ENCODE measurements at places on chromosomes 7 and 10. TPM values are rescaled to one million over a fixed set of nuclear protein-coding genes. Genes with fewer than 3 reads are reported as not detected.

CLEC2L gene
- total RNA-seq = not detected

ZNF804B gene
- not detected for total RNA-seq

ASB10 gene
- not detected for total RNA-seq

EN2 gene
- total RNA-seq = not detected

IFIT1 gene
- 0.39 TPM for total RNA-seq

- DNase-seq = no peak
- H3K27me3 ChIP-seq = peaks cover 4% of the 10 kb centered on the region
- H3K4me1 ChIP-seq = no peaks in the 10 kb centered on the region
- H3K27ac ChIP-seq = no peak overlapping the region
Observed at GRCh38 chr10:30186371-30186875, 127.0 kb upstream of the JCAD start.

GRCh38 chr7:150949564-150949963 lies 28.6 kb downstream of the KCNH2 start:
- no peaks in the 10 kb centered on the region for H3K36me3 ChIP-seq
- no peak for DNase-seq
- no peak overlapping the region for H3K4me3 ChIP-seq
- H3K27me3 ChIP-seq = no peaks in the 10 kb centered on the region
- H3K4me1 ChIP-seq = no peaks in the 10 kb centered on the region

- H3K4me3 ChIP-seq = no peak overlapping the region
- H3K27me3 ChIP-seq = no peaks in the 10 kb centered on the region
- peak overlapping the region; percentile 58 for H3K27ac ChIP-seq
- peaks cover 3% of the 10 kb centered on the region for H3K36me3 ChIP-seq
Observed at GRCh38 chr10:124693396-124693795, 50.8 kb downstream of the FAM53B start.

- H3K27me3 ChIP-seq = peaks cover 10% of the 10 kb centered on the region
- no peak overlapping the region for H3K27ac ChIP-seq
- peaks cover 2% of the 10 kb centered on the region for H3K4me1 ChIP-seq
- DNase-seq = no peak
Observed at GRCh38 chr7:150903606-150904005, 51.3 kb downstream of the AOC1 start.

- H3K4me3 ChIP-seq = no peak overlapping the region
- H3K4me1 ChIP-seq = no peaks in the 10 kb centered on the region
- no peak overlapping the region for H3K27ac ChIP-seq
- H3K27me3 ChIP-seq = no peaks in the 10 kb centered on the region
Observed at GRCh38 chr7:40899151-40899550, 764.3 kb downstream of the SUGCT start.

- no peak for DNase-seq
- H3K4me1 ChIP-seq = peaks cover 3% of the 10 kb centered on the region
- no peak overlapping the region for H3K4me3 ChIP-seq
- no peaks in the 10 kb centered on the region for H3K36me3 ChIP-seq
- no peak overlapping the region for H3K27ac ChIP-seq
Observed at GRCh38 chr10:50316695-50317648, 65.7 kb upstream of the ASAH2 start.

- H3K4me3 ChIP-seq = no peak overlapping the region
- H3K27me3 ChIP-seq = no peaks in the 10 kb centered on the region
- H3K36me3 ChIP-seq = no peaks in the 10 kb centered on the region
- no peak for DNase-seq
- peaks cover 16% of the 10 kb centered on the region for H3K4me1 ChIP-seq
Observed at GRCh38 chr7:24725554-24726241, 31.6 kb downstream of the GSDME start.

GRCh38 chr7:48053736-48054135 lies 18.4 kb downstream of the C7orf57 start:
- H3K27ac ChIP-seq = no peak overlapping the region
- H3K4me3 ChIP-seq = no peak overlapping the region
- H3K27me3 ChIP-seq = no peaks in the 10 kb centered on the region
- H3K4me1 ChIP-seq = no peaks in the 10 kb centered on the region

DNA sequence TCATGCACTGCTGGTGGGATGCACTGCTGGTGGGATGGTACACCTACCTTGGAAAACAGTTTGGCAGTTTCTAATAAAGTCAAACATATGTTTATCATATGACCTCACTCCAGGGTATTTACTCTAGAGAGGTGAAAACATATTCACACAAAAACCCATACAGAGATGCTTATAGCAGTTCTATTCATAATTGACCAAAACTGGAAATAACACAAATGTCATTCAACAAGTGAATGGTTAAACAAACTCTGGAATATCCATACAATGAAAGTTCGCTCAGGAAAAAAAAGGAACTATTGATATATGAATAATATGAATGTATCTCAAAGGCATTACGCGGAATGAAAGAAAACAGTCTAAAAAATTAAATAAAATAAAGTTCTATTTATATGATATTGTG lies 19.5 kb downstream of the CCDC71L start:
- H3K36me3 ChIP-seq = no peaks in the 10 kb centered on the region
- no peaks in the 10 kb centered on the region for H3K4me1 ChIP-seq
- DNase-seq = no peak
- no peak overlapping the region for H3K27ac ChIP-seq

GRCh38 chr7:68295386-68295785 lies 1298.8 kb downstream of the TYW1 start:
- H3K36me3 ChIP-seq = no peaks in the 10 kb centered on the region
- H3K27me3 ChIP-seq = no peaks in the 10 kb centered on the region
- H3K27ac ChIP-seq = no peak overlapping the region
- H3K4me3 ChIP-seq = no peak overlapping the region
- DNase-seq = no peak
- H3K4me1 ChIP-seq = no peaks in the 10 kb centered on the region

- H3K4me3 ChIP-seq = no peak overlapping the region
- H3K27me3 ChIP-seq = no peaks in the 10 kb centered on the region
- H3K27ac ChIP-seq = no peak overlapping the region
- no peaks in the 10 kb centered on the region for H3K4me1 ChIP-seq
- no peaks in the 10 kb centered on the region for H3K36me3 ChIP-seq
- DNase-seq = no peak
Observed at GRCh38 chr10:1403508-1404322, 333.6 kb downstream of the ADARB2 start.

DNA sequence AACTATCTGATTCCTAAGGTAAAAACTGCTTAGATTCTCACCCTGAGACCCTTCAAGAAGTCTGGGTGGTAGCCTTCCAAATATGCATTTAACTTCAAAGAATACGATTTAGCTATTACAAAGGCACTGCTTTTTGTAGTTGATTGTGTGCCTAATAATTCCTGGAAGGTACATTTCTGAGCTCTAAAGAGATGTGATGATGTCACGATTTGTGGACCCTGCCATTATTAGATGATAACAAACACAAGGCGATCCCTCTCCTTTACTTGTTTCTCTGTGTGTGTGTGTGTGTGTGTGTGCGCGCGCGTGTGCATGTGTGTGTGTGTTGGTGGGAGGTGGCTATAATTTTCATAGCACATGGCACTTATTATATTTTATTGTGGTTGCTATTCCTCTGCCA lies 70.9 kb downstream of the TFPI2 start:
- no peaks in the 10 kb centered on the region for H3K27me3 ChIP-seq
- no peaks in the 10 kb centered on the region for H3K36me3 ChIP-seq
- no peak overlapping the region for H3K4me3 ChIP-seq
- no peak for DNase-seq
